Cortex of kidney (tissue), 1 donor: ENCODE measurements at places on chromosomes 2 and 18.
A peak's percentile ranks its signal among the peaks of the same experiment; 100 is the strongest.

DNA sequence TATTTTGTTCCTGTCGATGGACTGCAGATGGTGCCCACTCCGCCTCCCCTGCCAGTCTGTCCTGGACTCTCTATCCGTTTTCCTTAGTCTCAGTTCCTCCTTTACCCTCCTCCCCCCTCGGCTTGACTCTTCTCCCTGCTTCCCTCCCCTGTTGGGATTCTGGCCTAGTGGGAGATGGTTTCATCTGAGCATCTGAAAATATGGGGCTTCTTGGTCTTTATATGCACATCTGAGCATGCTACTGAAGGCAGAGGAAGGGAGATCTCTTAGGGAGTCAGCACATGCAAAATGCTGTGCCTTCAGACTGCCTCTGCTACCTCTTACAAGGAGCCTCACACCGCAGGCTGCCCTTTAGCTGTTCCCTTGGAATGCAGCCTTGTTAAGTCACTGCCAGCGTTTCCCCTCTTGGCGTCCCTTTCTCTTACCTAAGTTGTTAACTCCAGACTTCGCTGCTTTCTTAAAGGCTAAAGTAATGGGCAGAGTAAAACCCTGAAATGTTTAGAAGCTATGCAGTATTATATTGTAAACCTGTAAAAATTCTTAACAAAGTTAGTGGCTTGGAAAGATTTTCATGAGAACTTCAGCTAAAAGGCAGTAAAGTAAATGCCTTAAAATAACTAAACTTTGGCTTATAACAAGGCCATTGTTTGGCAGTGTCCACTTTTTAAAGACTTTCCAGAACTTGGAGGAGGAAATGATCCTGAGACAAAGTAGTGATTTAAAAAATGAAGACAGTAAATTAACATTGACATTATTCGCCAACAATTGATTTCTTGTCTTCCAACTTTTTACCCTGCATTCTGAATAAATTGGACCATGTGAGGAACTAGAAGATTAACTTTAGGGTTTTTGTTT is 49.8 kb downstream of the LDLRAD4 start:
- no peak for DNase-seq

GRCh38 chr2:192983173-192983572 is 788.4 kb upstream of the TMEFF2 start:
- no peak for DNase-seq

DNA sequence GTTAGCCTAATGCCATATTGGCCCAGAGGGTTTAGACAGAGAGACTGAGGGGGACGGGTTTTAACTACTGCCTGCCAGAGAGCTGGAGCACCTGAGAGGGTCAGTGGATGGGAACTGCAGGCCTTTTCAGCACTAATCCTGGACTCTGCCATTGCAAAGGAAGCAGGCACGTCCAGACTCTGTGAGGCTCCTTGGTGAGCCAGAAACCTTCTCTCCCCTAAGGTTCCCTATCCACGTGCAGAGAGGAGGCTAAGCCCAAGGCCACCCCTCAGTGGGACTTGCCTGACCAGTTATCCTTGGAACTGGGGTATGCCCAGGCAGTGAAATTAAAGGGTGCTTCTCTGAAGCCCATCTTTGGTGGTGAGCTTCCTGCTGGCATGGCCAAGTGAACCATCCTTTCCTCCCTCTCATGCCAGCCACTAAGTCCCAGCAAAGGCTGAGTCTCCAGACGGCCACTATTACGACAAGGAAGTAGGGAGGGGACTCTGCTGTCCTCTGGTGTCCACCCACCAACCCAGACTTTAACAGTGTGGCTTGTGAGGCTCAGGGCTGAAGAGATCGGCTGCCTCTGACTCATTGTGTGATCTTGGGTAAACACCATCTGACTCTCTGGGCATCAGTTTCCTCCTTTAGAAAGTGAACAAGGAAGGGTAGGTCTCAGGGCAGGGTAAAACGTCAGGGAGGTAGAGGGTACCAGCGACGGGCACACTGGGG is 3.9 kb upstream of the MLPH start:
- DNase-seq = no peak

- DNase-seq = no peak
Measured at GRCh38 chr2:37350034-37350433, 5.6 kb downstream of the QPCT start.

GRCh38 chr2:155748131-155748530 is 584.4 kb downstream of the NR4A2 start:
- no peak for DNase-seq

- DNase-seq = peak; percentile 15
Measured at GRCh38 chr18:21599585-21600525, 649 bp downstream of the ESCO1 start.

GRCh38 chr18:60746919-60747318 is 374.3 kb upstream of the MC4R start:
- no peak for DNase-seq

GRCh38 chr2:230068651-230069055 is at the start of gene SLC16A14:
Gene SLC16A14 (minus strand): TSS chr2:230068924. CDS start chr2:230059352, 9,572 bp downstream.
- no peak for DNase-seq

GRCh38 chr2:28801726-28802125 is 8.9 kb upstream of the SPDYA start:
- DNase-seq = no peak

DNA sequence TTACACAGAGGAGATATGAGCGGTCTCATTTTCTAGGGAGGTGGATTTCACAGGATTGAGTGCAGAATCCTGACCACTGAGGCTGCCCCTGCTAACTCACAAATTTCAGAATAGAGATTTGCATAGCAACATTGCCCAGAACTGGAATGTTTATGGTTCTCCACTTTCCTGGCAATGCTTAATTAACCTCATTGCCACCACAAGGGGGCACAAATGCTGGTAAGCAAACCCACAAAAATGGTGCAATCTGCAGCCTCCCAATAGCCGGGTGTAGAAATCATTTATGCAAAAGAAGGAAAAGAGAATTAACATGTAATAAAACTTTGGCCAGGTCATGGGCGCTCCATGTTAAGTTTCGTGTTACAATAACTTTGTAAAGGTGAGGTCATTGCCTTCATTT is 112.4 kb downstream of the CYRIA start:
- no peak for DNase-seq

GRCh38 chr2:240624950-240625621 is at the start of gene GPR35:
Gene GPR35 (plus strand): TSS chr2:240625480. CDS start chr2:240629953, 4,473 bp downstream.
- DNase-seq = no peak

DNA sequence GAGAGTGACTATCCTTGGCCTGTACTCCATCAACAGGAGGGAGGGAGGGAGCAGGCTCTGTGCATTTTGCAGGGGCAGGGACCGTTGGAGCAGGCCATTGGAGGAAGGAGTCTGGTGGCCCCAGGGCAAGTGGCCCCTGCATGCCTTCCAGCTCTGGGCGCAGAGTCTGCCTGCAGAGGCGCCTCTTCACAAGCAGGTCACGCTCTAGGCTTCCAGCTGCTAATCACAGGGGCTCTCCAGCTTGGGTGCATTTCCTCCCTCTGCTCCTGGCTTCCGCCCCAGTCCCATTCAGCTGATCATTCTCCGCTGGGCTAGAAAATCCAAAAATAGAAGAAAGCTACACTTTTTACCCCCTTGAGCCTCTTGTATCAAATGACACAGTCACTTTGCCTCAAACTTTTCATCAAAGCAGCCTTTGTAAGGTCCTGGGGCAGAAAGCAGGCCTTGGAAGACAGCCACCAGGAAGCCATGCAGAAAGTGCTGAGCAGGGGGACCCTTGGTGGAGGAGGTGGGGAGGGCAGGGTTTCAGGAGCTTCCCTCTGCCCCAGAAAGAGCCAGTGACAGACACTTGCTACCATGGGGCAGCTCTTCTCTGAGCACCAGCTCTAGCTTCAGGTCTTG is 11.3 kb downstream of the TMEM247 start:
- DNase-seq = no peak

- no peak for DNase-seq
Measured at GRCh38 chr2:23556929-23557328, 171.9 kb downstream of the KLHL29 start.

DNA sequence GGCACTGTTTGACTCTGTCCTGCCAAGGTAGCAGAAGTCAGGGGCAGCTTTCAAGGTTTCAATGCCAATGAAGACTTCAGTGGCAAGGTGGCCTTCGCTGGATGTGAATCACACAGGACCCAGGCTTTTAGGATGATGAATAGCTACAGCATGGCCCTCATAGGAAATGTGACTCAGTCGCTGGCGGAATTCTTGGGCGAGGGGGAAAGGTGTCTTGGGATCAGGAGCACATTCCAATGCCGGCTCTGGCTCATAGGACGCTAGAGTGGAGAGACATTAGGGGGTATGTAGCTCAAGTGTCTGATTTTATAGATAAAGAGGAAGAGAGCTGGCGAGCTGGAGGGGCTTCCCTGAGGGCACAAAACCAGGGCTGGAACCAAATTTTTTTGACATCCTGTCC is 68.6 kb downstream of the SMIM21 start:
- DNase-seq = no peak

GRCh38 chr18:45792506-45793263 is 32.8 kb upstream of the SIGLEC15 start:
- DNase-seq = no peak

- DNase-seq = no peak
Measured at GRCh38 chr2:215619989-215620388, 184.1 kb upstream of the FN1 start.

- DNase-seq = no peak
Measured at GRCh38 chr2:128510701-128511397, 192.2 kb upstream of the HS6ST1 start.

DNA sequence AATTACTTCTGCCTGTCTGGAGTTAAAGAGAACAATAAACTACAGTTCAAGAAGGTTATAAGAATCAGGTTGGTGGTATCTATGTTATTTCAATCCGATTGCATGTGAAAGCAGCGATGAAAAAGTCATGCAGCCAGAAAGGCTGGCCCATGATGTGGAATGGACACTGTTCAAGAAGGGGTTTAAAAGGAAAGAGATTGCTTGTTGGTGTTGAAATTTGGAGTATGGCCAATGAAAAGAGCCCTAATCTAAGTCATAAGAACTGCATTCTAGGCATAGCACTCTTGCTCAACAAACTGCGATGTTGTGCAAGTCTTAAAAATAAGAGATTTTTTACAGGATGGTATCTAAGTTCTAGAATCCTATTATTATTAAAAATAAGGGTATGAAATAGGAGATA is 61.3 kb downstream of the EFEMP1 start:
- no peak for DNase-seq

- DNase-seq = no peak
Measured at GRCh38 chr18:54094474-54094873, 130.0 kb downstream of the MBD2 start.

DNA sequence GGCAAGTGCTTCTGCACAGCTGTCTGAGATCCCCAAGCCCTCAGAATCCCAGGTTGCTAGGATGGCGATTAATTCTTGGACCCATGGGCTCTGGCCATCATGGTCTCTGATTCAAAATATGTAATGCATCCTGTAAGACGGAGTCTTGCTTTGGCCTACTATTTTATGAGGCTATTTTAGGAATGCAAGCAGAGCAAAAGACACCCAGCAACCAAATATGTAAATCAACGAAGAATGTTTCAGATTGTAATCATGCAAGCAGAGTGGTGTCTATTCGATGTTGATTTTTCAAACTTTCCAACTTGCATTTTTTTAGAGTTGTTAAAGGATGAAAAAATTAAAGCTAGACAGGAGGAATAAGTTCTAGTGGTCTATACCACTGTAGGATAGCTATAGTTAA is 154.8 kb downstream of the COL6A3 start:
- no peak for DNase-seq

GRCh38 chr2:150282771-150283371 is 204.6 kb downstream of the RND3 start:
- DNase-seq = no peak

DNA sequence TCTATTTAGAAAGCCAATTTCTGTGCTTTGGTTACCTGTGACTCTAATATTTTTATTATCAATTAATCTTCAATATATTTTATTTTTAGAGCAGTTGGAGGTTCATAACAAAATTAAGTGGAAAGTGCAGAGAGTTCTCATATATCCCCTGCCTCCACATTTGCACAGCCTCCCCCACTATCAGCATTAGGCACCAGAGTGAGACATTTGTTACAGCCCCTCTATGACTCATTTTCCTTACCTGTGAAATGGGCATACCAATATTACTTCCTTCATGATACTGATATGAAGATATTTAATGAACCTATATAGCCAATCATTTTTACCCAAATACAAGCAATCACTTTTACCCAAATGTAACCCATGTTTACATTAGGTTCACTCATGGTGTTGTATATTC is 34.0 kb upstream of the CYTIP start:
- no peak for DNase-seq

- no peak for DNase-seq
Measured at GRCh38 chr18:43130716-43131260, 15.3 kb upstream of the RIT2 start.

GRCh38 chr2:221612161-221612560 is 40.1 kb upstream of the EPHA4 start:
- DNase-seq = no peak

DNA sequence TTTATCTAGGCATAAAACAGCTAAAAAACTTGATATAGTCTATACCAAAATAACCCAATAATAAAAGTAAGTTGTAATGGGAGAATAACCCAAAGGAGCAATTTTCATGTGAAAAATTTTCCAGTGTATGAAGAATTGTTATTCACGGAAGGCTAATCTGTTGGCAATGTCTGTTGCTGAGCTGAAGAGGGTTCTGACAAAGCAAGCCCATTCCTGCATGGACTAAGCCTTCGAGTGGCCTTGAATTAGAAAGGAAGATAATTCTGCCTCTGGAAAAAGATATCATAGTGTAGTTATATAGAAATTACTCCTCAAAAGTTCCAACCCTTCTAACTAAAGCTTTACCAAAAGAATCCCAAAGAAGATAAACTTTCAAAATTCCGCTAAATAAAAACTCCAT is 101.5 kb downstream of the MAP2 start:
- DNase-seq = no peak

- no peak for DNase-seq
Measured at GRCh38 chr2:119086327-119086726, 72.2 kb downstream of the C1QL2 start.

DNA sequence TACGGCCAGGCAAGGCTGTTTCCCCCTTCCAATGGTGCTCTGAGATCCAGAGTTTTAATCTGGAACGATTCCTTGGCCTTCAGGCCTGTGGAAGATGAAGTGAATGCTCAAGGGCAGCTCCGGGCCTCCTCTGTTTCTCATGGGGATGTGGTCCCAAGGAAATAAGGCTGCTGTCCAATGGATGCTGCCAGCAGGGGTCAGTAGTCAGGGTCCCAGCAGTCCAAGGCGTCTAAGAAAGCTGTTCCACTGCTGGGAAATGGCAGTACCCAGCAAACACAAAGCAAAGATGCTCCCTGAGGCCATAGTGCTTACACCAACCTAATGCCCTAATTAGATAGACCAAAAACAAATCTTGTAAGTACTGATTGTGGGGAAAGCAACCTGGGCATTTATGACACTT is 12.5 kb downstream of the NMS start:
- no peak for DNase-seq

GRCh38 chr18:63850020-63850419 is 37.5 kb upstream of the SERPINB2 start:
- no peak for DNase-seq

DNA sequence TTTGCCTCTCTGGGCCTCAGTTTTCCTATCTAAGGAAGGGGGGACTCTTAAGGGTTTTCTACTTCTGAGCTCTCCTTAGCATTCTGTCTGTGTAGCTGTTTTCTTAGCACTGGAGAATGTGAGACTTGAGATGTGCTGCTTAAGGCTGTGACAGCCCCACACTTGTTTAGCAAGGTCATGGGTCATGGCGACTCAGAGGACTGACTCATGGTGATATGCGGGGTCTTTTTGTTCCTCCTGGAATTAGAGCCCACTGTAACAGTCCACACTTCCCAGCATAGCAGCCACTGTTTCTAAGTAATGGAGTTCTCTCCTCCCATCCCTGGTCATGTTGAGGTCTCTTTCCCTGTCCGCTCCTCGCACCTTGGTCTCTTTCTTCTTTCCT is 4.1 kb upstream of the LPIN1 start:
- DNase-seq = no peak

- DNase-seq = no peak
Measured at GRCh38 chr18:75588412-75588811, 160.9 kb upstream of the SMIM21 start.

GRCh38 chr18:6746386-6746960 is 17.0 kb downstream of the ARHGAP28 start:
- DNase-seq = no peak
